ENCODE measurements at places on chromosomes 4 and X.

- no peak for DNase-seq
Observed at GRCh38 chrX:70338290-70338689, 48.4 kb downstream of the KIF4A start.

GRCh38 chrX:115367455-115367854 is 77.9 kb downstream of the LUZP4 start:
- DNase-seq, result no peak

DNA sequence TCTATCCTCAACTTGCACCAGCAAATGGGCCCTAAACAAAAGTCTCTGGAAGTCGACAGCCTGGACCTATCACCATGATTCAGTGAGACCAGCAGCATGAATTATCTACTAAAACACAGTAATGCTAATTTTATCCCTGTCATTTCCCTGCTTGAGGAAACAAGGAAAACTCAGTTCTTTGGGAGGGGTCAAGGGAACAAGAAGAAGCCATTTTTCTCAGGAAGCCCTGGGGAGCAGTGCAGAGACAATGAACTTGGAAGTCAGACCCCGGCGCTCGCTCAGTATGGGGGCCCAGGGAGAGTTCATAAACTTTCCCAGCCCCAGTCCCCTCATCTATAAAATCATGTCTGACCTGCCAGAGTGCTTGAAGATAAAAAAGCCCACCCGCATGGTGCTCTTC is 50.4 kb downstream of the DCTD start:
- no peak for DNase-seq

- no peak for DNase-seq
Observed at GRCh38 chr4:16222957-16223527, 3.2 kb downstream of the TAPT1 start.

- no peak for DNase-seq
Observed at GRCh38 chr4:80585542-80585941, 250.0 kb downstream of the CFAP299 start.

GRCh38 chr4:85637778-85638177 is 162.8 kb downstream of the ARHGAP24 start:
- DNase-seq, result no peak

DNA sequence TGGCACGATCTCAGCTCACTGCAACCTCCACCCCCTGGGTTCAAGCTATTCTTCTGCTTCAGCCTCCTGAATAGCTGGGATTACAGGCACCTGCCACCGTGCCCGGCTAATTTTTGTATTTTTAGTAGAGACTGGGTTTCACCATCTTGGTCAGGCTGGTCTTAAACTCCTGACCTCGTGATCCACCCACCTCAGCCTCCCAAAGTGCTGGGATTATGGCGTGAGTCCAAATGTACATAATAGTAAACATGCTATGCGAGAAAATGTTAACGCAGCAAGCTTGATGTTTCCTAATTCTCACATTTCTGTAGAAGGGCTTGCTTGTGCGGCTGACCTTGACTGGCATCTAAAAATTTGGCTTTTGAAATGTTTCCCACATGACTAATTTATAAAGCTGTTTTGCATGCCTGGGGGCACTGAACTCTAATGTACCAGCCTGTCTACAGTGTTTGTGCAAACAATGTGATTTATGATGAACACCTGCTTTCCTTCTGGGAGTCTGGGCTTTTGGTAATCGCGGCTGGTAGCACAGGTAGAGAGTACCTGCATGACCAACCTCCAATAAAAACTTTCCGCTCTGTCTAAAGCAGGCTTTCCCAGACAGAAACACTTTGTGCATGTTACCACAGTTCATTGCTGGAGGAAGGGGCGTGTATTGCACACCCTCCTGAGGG is 216.8 kb downstream of the IL15 start:
- DNase-seq, result no peak

- no peak for DNase-seq
Observed at GRCh38 chr4:81746071-81746470, 274.4 kb upstream of the RASGEF1B start.

GRCh38 chrX:118764122-118764521 is 36.7 kb downstream of the IL13RA1 start:
- no peak for DNase-seq

- no peak for DNase-seq
Observed at GRCh38 chr4:147109800-147110199, 164.1 kb upstream of the TTC29 start.

- no peak for DNase-seq
Observed at GRCh38 chr4:143726714-143727113, 26.2 kb upstream of the FREM3 start.

DNA sequence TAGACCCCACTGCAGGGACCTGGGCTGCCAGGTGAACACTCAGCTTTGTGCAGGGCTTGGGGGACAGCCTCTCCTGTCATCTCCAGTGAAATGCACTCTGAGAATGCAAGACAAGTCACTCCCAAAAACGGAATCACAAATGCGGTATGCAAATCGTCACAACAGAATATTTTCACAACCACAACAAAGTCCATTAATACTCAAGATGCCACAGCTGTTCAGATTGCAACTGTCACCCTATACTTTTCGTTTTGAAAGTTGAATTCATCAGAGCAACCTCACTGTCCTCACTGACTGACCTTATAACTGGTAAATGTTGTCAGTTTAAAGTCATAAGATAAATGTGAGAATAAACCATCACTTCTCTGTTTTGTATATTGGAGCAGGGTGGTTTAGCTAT is 16.6 kb downstream of the JAKMIP1 start:
- peak; percentile 33 for DNase-seq

DNA sequence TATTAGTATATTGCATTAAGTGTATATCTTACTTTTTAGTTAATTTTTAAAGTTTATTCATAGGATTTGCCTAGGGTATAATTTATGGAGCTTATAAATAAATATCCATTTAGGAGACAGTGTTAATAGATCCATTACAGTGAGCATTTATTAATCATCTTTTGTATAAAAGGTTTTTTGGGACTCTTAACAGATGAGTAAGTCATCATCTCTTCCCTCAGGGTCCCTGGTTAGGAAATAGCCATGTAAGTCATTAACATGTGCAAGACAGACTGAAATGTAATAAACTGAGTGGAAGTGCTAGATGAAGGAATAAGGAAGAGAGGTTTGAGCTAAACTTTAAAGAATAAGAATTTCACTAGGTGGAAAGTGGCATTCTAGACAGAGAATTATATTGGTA is 69.2 kb downstream of the PAQR3 start:
- no peak for DNase-seq

GRCh38 chr4:170374770-170375169 is 285.0 kb upstream of the AADAT start:
- no peak for DNase-seq

GRCh38 chr4:53932796-53933610 is 131.4 kb downstream of the CHIC2 start:
- DNase-seq, result no peak

- no peak for DNase-seq
Observed at GRCh38 chrX:132393485-132393884, 95.4 kb downstream of the MBNL3 start.

GRCh38 chr4:148056879-148057278 is 325.0 kb downstream of the ARHGAP10 start:
- DNase-seq, result peak; percentile 73

DNA sequence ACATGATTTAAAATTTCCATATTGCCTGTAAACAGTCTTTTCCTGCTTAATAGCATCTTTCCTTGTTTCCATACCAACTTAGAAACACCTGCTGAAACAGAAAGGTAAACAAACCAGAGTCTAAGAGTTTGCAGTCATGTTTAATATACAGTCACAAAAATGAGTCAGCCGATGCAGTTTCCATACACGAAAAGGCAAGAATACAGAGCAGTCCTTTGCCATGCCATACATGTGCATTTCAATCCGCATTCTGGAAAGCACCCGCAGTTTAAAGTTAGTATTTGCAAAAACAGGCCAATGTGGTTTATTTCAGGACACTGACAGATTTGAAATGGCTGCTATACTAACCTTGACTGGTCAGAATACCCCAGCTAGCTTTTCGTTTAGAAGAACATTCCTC is 32.1 kb downstream of the ASB5 start:
- DNase-seq, result no peak

DNA sequence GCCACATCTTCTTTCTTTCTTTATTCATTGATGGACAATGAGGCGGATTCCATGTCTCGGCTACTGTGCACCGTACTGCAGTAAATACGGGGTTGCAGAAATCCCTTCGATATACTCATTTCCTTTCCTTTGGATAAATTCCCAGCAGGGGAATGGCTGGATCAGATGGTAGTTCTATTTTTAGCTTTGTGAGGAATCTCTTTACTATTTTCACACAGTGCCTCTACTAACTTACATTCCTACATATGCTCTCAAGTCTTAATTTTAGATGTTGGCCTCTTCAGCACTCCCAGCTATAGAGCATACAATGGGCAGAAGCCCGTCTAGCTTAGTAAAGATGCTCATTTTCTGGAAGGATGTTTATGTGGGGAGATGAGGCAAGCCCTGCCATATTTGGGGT is 317.4 kb downstream of the ASMT start:
- DNase-seq, result no peak

DNA sequence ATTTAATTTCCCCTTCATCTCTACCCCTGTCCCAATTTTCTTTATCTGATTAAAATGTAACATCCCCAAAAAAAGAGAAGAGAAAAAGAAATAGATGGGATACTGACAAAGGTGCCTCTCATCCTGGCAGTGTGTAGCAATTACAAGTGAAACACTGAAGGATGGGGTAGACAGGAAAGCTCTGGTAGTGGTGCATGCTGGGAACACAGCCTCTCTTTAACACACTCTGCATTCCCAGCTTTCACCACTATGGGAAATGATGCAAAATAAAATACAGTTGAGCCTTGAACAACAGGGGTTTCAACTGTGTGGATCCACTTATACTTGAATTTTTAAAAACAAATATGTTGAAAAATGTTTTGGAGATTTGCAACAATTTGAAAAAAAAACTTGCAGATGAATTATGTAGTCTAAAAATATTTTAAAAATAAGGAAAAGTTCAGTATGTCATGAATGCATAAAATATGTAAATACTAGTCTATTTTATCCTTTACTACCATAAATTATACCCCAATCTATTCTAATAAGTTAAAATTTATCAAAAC is 239.2 kb upstream of the DDX53 start:
- no peak for DNase-seq

- no peak for DNase-seq
Observed at GRCh38 chrX:48961585-48962091, 4.2 kb upstream of the OTUD5 start.

DNA sequence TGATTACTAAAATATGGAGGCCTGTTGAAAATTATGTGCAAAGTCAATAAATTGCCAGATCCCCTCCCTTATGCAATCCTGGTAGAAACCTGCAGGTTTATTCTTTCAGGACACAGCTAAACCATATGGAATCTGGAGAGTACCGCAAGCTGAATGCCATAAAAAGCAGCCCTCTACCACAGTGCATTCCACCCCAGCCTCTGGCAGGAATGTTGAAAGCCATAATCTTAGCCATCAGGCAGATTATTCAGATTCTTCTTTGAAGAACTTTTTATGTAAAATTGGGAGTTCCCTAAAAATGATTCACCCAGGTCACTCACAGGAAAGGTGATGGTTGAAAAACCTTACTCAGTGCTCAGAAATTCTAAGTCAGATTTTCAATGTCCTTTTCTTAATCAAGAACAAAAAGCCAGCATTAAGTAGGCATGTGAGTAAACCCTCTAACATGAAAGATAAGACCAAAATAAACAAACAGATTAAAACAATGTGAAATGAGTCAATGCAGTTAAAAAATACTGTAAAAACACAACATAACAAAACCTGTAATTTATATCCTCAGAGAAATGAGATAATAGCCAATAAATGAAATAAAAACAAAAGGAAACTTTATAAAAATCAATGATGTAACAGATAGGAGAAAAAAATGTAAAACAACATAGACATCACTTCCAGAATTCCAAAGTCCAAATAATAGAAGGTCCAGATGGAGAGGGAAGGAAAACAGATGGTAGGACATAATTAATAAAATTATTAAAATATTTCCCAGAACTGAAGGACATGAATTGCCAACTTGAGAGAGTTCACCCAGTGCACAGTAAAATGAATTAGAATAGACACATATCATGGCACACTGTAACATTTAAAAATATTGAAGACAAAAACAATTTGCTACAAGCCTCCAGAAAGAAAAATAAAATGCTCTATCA is 226.9 kb downstream of the FSTL5 start:
- no peak for DNase-seq

DNA sequence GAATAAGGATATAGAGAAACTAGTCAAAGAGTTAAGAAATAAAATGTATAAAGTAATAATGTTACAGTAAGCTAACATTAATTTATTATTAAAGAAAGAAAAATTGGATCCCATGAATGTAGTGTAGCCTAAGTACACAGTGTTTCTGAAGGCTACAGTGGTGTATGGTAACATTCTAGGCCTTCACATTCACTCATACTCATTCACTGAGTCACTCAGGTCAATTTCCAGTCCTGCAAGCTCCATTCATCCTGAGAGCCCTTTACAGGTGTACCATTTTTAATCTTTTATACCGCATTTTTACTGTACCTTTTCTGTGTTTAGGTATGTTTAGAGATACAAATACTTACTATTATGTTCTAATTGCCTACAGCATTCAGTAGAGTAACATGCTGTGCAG is 120.6 kb upstream of the AGA start:
- no peak for DNase-seq

DNA sequence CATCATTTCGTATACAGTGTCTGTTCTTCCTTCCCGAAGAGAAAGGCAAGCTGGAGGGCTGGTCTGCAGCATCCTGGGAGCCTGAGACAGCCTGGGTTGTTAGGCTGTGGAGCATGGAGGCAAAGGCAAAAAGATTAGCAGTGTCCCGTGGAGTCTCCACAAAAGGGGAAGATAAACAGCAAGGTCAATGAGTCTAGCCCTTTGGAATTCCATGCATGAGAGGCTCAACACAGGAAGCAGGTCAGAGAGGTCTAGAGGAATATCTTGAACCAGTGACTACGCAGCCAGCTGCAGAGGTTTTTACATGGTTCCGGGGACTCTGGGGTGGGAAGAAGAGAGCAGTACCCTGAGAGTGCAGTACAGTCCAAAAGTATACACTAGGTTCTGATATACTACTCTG is 12.2 kb upstream of the MCF2 start:
- no peak for DNase-seq

DNA sequence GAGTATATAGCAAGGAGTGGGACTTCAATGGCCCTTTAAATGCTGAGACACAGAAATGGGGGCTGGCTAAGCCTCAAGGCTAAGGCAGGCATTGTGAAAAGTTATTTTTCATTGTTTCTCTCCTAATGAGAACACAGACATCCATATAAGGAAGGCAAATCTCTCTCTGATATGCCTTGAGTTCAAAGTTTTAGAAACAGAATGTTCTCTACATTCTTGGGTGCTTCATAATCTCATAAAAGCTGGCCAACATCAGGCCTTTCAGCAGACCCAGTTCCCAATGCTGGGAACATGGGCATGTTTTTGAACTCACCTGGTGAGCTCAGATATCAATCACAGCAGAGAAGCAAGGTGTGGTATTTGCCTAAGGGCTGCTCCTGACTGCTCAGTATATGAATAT is 19.4 kb upstream of the RAB40A start:
- DNase-seq, result no peak

Data from CD4-positive, alpha-beta T cell treated with Interleukin-10 for 1 hour (primary cell).